ENCODE measurements at places on chromosomes 12 and 14.
A peak's percentile ranks its signal among the peaks of the same experiment; 100 is the strongest.

- no peak for DNase-seq
Measured at GRCh38 chr12:49121047-49121696, 10.0 kb downstream of the TUBA1B start.

GRCh38 chr12:50482571-50482970 lies 22.2 kb upstream of the DIP2B start:
- DNase-seq, result no peak

DNA sequence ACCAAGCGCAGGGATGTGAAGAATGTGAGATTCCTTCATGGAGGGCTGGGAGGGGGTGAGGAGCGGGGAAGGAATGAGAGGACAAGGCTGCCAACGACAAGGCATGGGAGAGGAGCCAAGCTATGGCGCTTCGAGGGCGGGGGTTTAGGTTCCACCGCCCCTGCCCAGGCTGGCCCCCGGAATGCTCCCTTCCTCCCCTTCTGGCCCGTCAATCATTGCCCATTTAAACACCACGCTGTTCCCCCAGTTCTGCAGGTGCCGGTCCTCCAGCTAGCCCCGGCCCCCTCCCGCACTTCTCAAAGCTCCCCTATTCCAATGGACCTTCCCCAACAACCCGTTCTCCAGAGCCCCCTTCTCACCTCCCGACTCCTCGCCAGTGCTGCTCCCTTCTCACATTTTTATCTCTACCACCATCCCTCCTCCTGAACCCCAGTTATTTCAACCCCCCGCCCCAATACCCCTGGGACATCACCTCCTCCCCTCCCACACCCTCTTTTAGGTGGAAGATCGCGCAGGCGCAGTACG lies 428 bp downstream of the RNF41 start:
- peak; percentile 5 for DNase-seq

GRCh38 chr12:1595690-1596347 lies 1.4 kb upstream of the FBXL14 start:
- DNase-seq, result no peak

DNA sequence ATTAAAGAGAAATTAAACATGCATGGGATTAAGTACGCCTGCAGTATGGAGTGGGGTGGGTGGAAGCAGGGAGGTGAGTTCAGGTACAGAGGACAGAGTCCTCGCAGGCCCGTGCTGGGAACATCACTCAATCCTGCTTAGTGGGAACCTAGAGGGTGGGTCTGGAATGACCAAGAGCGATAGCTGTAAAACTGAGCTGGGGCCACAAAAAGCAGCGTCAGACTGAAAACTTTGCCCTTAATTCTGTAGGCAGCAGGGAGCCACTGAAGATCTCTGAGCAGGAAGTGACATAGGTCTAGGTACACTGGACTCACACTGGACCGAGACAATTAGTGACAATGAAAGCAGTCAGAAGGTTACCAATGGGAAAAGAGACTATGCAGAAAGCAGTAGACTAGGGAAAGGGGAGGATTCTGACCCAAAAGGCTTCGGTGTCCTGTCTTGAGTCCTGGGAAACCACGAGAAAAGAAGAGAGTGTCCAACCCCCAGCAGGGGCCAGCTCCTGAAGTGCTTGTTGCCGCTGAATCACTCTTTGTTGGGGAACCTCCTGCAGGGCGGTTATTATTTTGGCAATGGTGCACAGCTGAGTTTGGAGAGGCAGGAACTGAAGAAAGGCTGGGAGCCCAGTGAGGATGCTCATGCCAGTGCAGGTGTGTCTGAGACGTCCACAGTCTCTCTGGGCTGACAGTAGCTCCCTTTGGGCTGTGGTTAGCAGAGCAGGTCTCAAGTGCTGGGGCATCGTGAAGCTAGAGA lies 97.4 kb downstream of the PLXNC1 start:
- DNase-seq, result no peak

- DNase-seq, result peak; percentile 75
Measured at GRCh38 chr12:53452159-53453077, 516 bp downstream of the PCBP2 start.

DNA sequence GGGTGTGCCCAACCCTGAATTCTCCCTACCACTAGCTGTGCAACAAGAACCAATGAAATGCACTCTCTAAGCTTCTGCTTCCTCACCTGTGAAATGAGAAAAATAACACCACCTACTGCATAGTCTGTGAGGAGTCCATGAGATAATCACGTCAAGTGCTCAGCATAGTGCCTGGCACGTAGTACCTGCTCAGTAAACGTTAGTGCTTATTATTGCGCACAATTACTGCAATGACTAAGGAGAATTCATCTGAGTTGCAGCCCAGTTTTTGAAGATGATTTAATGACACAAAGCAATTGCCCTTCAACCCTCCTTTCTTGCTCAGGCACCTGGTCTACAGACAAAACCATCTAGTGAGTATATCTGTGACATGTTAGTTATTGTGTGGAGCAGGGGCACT lies 8.8 kb downstream of the VDR start:
- DNase-seq, result no peak

- no peak for DNase-seq
Measured at GRCh38 chr12:54565310-54565985, 16.0 kb downstream of the PDE1B start.

- DNase-seq, result no peak
Measured at GRCh38 chr14:61221906-61222305, 59.2 kb downstream of the TMEM30B start.

DNA sequence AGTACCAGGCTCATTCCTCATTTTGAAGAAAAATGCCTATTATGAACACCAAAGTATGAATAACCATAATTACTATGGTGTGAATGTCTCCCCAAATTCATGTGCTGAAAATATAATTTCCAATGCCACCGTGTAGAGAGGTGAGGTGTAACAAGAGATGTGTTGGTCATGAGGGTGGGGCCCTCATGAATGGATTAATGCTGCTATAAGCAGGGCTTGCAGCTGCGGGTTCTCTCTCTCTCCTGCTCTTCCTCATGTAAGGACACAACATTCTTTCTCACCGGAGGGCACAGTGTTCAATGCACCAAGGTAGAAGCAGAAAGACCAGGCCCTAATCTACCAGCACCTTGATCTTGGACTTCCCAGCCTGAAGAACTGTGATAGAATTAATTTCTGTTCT lies 70.0 kb downstream of the TMTC1 start:
- DNase-seq, result no peak

GRCh38 chr12:132422040-132422380 lies 67.9 kb upstream of the FBRSL1 start:
- DNase-seq, result no peak

- no peak for DNase-seq
Measured at GRCh38 chr14:85417396-85417795, 112.5 kb upstream of the FLRT2 start.

GRCh38 chr14:36791402-36791801 lies 129.7 kb downstream of the PAX9 start:
- DNase-seq, result no peak

DNA sequence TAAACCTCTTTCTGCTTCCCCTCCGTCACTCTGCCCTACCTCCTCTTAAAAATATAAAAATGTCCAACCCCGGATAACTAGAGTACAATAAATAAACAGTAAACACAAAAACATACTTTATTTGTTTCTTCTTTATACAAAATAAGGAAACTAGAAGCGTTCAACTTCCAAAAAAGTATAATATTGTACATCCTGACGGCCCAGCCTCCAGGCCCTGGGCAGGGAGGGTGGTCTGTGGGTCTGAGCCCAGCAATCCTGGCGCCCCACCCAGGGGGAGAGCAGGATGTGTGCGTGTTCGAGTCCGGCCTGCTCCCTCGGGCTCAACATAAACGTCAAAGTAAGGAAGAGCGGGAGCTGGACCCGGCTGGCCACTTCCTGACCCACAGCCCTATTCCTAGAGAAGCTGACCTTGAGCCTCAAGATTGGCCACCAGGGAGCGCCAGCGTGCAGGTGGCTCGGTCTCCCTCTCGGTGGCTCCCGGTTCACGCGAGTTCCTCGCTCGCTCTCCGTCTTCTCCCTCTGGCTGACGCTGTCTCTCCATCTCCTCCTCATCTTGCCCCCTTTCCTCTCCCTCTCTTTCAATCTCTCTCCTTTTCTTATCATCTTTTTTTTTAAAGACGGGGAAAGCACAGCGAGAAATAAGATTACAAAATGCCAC lies 9.4 kb downstream of the LHX5 start:
- DNase-seq, result peak; percentile 64

DNA sequence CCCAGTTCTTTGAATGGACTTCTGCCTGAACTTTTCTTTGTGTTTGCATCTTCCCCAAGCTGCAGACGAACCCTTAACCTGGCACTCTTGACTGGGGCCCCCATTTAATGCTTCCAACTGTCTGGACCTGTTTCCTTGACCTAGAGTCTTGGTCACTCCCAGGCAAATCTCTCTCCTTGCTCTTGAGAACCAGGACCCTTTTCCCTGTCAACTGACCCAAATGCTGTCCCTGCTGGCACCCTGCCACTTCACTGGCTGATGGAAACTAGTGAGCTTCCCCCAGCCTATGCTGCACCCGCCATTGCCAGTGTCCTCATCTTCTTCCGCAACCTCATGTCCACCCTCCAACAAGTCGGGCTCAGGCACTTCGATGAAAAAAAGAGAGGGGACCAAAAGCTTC lies 79.5 kb downstream of the PRIMA1 start:
- DNase-seq, result no peak

GRCh38 chr12:65656156-65656882 lies 168.0 kb upstream of the HMGA2 start:
- DNase-seq, result no peak

DNA sequence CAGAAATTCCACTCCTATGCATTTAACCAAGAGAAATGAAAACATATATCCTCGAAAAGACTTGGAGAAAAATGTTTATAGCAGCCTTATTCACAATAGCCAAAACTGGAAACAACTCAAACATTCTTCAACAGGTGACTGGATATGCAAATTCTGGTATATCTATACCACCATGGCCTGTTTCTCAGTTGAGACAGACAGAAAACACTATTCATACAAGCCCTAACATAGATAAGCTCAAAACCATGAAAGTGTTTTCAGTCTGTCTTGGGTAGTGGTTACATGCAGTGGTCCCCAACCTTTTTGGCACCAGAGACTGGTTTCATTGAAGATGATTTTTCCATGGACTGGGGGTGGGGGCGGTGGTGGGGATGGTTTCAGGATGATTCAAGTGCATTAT lies 83.8 kb downstream of the SRGAP1 start:
- no peak for DNase-seq

DNA sequence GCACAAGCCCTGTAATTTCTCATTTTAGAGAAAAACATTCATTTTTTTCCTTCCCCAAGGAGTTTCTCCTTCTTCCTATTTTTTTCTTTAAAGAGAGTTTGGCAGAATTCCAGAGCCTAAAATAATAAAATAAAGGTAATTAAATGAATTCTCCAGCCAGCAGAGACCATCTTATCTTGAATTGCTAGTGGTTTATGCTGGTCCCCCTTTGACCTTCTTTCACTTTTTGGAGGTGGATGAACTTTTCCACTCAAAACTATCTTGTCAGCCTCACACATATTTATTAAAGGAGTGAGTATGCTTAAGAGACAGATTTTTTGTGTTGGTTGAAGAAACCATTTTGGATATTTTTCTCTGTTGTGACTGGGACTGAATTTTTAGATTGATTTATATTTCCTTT lies 47.6 kb downstream of the ADIPOR2 start:
- no peak for DNase-seq

- peak; percentile 15 for DNase-seq
Measured at GRCh38 chr12:26122681-26123481, 2.0 kb downstream of the BHLHE41 start.

DNA sequence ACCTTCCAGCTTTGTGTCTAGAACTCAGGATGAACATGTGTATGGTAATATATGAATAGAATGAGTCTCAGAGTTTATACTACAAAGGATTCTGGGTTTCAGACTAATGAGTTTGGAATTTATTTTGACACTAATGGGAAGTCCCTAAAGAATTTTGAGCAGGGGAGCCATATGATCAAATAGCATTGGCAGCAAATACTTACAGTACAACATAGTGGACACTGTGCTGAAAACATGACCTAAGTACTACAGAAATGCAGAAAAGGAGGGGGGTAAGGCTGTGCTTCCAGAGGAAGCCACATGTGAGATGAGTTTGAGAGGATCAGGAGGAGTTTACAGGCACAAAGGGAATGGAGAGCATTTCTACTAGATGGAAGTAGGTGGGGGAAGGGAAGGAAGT lies 225.8 kb downstream of the C12orf42 start:
- no peak for DNase-seq

- no peak for DNase-seq
Measured at GRCh38 chr12:47184813-47185212, 105.1 kb upstream of the AMIGO2 start.

- peak; percentile 19 for DNase-seq
Measured at GRCh38 chr12:127162902-127163301, 1104.1 kb upstream of the TMEM132C start.

DNA sequence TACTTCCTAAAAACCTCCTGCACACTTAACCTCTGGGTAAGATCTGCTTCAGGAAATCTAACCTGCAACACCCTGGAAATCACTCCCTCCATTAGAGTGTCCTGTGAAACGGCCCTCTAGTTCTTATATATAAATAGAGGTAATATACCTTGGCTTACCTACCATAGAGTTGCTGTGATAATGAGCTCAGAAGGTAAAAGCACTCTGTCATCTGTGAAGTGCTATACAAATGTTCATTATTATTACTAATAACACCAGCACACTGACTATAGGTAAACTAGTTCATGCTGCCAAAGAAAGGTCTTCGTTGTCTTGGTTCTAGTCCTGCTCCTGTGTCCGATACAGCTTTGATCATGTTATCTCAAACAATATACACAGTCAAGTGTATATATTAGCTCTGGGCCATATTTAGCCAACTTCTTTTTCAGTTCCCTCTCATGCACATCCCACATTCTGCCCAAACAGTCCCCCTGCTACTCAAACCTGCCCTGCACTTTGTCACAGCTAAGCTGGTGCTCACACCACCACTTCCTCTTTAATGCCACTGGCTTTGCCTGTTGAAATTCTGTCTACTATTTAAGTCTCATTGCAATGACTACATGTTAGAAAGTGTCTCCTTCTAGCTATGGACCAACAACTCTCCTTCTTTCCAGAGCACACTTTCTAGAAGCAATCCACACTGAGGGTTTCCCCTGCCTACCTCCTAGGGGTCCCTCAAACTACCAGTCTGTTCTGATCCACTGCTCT lies 5.1 kb downstream of the E2F7 start:
- DNase-seq, result no peak

All from activated CD4-positive, alpha-beta T cell treated with anti-CD3 and anti-CD28 coated beads, Interleukin-2, amount 50 U/mL, for 1 hour (primary cell).